Activated CD4-positive, alpha-beta T cell treated with anti-CD3 and anti-CD28 coated beads for 4 hours (primary cell): ENCODE measurements at places on chromosomes 2 and 18.

GRCh38 chr2:52210611-52211010, 1178.7 kb upstream of the NRXN1 start:
- DNase-seq: no peak

DNA sequence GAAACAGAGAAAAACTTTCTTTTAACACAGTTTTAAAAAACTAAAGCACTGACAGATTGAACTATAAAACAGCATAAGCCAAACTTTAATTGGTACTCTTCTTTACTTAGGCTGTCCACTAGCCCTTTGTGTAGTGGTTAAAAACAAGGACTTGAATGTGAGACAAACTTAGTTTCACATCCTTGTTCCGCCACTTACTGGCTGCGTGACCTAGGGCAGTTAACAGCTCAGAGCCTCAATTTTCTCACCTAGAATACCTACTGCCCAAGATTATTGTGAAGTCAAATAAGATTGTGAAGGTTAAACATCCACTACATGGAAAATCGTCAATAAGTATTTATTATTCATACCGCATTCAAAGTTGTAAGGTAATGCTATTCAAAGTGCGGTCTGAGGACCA, 2.0 kb downstream of the WDR35 start:
- no peak for DNase-seq

GRCh38 chr18:63105636-63106316, 213.8 kb downstream of the BCL2 start:
- DNase-seq: no peak

DNA sequence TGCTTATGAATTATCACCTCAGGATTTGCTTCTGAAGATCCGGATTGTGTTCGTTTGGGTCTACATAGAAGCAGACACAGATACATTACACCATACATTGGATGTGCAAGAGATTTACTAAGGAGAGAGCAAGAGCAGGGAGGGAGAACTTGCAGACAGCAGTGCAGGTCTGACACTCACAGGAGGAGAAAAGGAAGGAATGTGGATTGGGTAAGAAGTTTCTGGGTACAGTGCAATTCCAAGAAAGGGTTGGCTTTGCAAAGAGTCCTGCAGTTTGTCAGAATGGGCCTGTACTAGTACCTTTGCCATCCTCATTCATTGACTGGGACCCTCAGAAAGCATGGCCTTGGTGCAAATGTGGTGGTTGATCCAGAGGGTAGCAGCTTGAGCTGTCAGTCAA, 4.8 kb upstream of the THOC1 start:
- no peak for DNase-seq

GRCh38 chr18:6521803-6522418, 107.2 kb upstream of the L3MBTL4 start:
- DNase-seq: no peak

DNA sequence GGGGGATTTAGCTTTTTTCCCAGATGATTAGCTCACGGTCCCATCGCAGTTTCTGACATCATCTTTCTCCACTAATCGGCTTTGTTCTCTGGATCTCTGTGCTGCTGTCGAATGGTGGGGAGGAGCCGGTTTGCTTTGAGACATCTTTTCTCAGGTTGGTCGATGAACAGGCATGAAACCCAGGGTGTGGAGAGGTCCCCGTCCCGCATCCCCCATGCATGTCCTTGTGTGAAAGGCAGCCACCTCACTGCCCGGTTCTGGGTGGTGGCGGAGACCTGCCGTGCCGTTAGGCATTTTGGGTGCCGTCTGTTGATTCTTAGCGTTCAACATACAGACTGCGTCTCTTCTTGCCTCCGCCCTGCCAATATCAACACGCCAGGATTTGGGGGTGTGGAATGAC, 57.8 kb downstream of the CTDP1 start:
- no peak for DNase-seq

GRCh38 chr2:30706534-30707303, 100.5 kb downstream of the CAPN13 start:
- peak; percentile 72 for DNase-seq

- DNase-seq: no peak
These were observed 1.4 kb upstream of the ANXA4 start for GRCh38 chr2:69740502-69740951.

- no peak for DNase-seq
These were observed 115.1 kb upstream of the ZBTB14 start for GRCh38 chr18:5410582-5410981.

DNA sequence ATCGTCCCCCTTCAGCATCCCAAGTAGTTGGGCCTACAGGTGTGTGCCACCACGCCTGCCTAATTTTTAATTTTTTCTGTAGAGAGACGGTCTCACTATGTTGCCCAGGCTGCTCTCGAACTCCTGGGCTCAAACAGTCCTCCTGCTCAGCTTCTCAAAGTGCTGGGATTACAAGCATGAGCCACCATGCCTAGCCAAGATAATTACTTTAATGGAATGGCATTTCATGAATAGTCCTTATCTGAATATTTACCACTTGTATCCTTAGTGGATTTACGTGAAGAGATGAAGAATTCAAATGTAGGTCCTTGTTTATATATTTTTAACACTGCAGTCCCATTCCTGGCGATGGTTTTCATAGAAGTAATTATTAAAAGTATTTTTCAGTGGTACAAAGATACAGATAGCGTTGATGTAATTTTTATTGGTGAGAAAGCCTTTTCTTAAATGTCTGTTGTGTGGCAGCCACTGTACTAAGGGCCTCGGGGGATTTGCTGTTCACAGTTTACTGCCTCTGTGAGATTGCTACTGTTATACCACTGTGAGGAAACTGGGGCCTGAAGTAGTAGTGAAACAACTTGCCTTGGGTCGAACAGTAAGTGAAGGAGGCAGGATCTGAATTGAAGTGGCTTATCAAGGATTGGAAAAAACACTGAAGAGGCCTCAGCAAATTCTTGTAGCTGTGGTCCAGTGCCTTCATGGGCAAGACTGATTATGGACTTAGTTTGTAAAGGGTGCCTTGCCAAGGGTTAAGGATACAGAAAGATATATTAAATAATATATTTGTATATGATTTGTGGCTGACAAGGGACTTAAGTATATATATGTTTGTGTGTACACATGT, 151.2 kb downstream of the PRPF40A start:
- DNase-seq: no peak

- DNase-seq: no peak
These were observed 97.5 kb downstream of the GLI2 start for GRCh38 chr2:120833127-120833675.

DNA sequence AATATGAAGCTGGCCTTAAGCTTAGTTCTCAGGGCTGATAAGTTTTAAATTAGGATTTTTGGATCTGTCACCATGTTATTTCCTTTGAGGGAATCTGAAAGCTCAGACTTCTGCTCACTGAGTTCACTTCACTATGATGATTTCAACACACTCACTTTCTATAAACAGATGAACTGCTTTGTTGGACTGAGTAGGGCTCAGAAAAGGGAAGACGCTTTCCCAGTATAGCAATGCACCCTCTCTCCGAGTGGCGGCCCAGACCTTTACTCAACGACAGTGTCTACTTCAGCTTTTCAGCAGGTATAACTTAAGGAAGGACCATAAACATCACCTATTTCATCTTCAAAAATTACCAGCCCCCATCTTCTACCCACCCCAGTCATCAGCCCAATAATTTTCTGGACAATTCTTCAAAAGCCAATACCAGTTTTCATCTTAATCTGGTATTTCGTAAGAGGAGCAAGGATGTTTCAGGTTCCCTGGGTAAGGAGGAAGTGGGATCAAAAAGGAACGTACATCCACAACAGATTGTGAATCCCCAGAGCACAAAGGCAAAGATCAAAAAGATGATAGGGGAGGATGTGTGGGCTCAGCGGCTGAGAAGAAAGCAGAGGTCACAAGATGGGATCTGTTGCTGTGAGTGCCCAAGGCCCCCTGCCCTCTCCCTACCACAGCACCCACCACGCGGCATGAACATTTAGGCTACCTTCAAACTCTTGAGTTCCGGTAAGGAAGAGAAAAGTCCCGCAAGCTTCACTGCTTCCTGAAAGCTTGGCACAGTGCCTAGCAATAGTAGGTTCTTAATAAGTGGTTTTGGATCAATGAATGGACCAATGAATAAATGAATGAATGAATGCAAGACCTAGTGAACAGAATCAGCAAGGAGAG, 41.9 kb downstream of the LPIN2 start:
- peak; percentile 42 for DNase-seq

DNA sequence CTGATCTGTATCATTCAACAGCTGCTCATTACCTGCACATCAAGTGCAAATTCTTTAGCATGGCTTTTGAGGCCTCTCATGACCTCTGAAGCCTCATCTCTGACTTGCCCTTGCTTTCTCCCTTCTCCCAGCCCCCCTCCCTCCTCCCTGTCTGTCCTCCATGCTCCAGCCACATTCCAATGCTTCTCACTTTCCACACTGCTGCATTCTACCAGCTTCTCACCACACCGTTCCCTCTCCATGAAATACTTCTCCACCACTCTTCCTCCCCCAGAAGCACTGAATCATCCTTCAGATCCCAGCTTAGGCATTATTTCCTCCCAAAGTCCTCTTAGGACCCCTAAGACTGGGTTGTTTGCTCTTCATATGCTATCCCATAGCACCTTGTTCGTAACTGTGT, 26.9 kb downstream of the GCG start:
- no peak for DNase-seq

DNA sequence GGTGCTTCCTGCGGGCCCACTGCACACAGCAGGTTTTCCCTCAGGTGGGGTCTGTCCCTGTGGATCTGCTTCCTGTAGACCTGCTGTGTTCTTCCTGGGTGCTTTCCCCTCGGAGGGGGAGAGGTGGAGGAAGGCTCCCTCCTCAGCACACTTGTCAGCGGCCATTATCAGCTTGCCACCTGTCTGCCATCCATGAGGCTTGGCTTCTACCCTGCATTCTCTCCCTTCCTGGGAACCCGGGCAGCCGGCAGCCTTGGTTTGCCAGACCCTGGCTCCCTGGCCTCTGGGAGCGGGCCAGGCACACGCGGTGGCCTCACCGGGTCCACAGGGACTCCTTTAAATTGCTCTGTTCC, 58.5 kb downstream of the INPP5D start:
- no peak for DNase-seq

- DNase-seq: no peak
These were observed 4.9 kb upstream of the GPC1 start for GRCh38 chr2:240430595-240430994.

DNA sequence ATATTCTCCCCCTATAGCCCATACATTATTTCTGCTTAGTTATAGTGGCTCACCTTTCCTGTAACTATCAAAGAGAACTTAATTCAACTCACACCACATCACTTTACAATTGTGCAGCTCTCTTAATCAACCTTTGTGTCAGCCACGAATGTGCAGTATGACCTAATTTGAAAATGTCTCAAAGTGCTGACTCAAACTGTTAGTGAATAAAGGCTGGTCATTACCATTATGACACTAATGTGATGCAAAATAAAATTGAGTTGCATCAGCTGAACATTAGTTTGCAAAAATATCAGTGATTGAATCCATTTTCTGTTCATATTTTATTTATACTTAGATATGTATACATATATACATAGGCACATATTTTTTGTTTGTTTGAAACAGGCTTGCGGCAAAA, 251.8 kb downstream of the MEIS1 start:
- DNase-seq: no peak

DNA sequence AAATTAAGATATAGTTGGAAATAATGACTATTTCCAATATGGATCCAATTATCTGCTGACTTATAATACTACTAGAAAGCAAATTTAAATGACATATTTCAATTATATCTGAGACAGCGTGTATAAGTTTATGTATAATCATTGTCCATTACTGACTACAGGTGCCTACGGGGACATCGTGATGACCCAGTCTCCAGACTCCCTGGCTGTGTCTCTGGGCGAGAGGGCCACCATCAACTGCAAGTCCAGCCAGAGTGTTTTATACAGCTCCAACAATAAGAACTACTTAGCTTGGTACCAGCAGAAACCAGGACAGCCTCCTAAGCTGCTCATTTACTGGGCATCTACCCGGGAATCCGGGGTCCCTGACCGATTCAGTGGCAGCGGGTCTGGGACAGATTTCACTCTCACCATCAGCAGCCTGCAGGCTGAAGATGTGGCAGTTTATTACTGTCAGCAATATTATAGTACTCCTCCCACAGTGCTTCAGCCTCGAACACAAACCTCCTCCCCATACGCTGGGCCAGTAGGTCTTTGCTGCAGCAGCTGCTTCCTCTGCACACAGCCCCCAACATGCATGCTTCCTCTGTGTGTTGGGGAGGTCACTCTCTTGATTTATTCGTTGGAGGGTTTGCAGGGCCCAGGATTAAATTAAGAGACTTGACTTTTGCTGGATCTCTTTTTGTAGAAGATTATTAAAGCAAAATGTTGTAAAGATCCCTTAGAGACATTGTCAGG, 194.4 kb downstream of the RPIA start:
- DNase-seq: no peak

DNA sequence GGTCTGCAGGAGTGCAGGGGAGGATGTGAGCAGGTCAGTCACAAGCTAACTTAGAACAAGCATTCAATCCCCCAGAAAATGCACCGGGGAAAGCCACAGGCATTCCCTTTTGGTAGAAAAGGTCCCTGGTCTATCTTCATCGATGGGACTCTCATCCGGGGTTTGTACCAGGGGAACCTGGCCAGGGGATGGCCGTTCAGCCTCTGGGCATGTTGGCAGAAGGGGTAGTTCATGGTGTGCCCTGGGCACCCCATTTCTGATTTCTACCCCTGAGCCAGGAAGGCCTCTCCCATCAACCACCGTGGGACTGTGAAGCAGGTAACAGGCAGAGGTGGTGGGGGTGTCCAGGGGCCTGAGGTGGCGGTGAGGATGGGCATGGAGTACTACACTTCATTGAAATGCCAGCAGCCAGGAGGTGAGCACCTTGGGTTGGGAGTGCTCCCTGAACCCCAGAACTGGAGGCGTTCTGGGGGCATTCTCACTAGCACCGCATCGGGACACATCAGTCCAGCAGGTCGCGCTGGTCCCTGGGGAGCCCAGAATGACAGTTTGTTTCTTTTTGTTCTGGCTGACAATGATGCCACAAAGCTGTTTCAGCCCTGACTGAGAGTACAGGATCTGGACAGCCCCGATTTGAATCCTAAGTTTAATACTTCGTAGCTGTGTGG, 172.3 kb downstream of the SMAD7 start:
- DNase-seq: no peak

GRCh38 chr2:236889791-236890704, 195.6 kb upstream of the COPS8 start:
- DNase-seq: no peak

DNA sequence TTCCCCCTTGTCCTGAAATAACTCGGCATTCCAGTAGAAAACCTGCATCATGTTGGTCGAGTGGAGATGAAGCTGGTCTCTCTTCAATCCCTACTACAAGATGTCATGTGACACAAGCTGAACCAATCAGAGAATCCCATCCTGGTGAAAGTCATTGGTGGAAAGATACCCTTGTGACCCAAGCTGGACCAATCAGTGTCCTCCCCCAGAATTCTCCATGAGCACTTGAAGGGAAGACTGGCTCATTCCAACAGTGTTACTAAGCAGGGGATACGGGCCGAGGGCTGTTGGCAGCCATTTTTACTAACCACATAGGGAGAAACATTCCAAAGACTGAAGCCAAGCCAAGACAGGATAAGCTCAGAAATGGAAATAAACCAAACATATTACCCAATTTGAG, 298.3 kb downstream of the ICOS start:
- no peak for DNase-seq

GRCh38 chr2:3461801-3462492, 57.4 kb downstream of the ADI1 start:
- peak; percentile 30 for DNase-seq

- no peak for DNase-seq
These were observed 147.1 kb downstream of the WDSUB1 start for GRCh38 chr2:159139216-159139933.
